ENCODE measurements at places on chromosomes 6 and 20. TPM values are rescaled to one million over a fixed set of nuclear protein-coding genes. Genes with fewer than 3 reads are reported as not detected.

ALDH5A1 gene
- polyA plus RNA-seq: 0.11 TPM

CCDC170 gene
- 0.76 TPM for polyA plus RNA-seq

DUSP15 gene
- polyA plus RNA-seq: not detected

BPIFB6 gene
- not detected for polyA plus RNA-seq

METTL24 gene
- polyA plus RNA-seq: 0.18 TPM

CRISP3 gene
- not detected for polyA plus RNA-seq

ESR1 gene
- polyA plus RNA-seq: 0.35 TPM

Data from fibroblast of lung (primary cell).